ENCODE measurements at places on chromosomes 2 and 18.

- DNase-seq = no peak
Observed at GRCh38 chr2:241413929-241414580, 58.0 kb downstream of the FARP2 start.

DNA sequence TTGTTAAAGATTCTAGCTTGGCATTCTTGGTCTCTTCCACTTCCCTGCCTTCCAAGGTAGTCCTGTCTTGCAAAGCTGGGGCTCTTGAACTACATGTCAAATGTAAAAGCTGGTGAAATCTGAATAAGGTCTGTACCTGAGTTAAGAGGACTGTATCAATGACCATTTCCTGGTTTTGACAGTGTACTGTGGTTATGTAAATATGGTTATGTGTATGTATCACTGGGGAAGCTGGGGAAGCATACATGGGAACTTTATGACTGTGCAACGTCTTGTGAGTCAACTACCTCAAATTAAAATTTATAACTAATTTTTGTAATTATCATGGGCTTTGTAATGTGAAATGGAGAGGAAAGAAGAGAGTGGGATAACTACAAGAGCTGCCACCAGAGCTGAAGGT lies 81.7 kb downstream of the COL4A4 start:
- no peak for DNase-seq

- DNase-seq = no peak
Observed at GRCh38 chr2:195049372-195050031, 607.5 kb upstream of the SLC39A10 start.

- no peak for DNase-seq
Observed at GRCh38 chr2:160920791-160921303, 239.4 kb upstream of the TANK start.
